Heart left ventricle (tissue), 16 donors: ENCODE measurements at places on chromosomes 1 and 21. TPM values are rescaled to one million over a fixed set of nuclear protein-coding genes. Genes with fewer than 3 reads are reported as not detected.

TBX15 gene
- 0.61 TPM for total RNA-seq

VASH2 gene
- 0.48 TPM for total RNA-seq

AMY2A gene
- 1.1 TPM for total RNA-seq

SPRR2B gene
- total RNA-seq: not detected

CACNA1S gene
- total RNA-seq: not detected

TDRD10 gene
- 0.71 TPM for total RNA-seq

NGF gene
- 13.6 TPM for total RNA-seq

PPIAL4G gene
- not detected for total RNA-seq

DNA sequence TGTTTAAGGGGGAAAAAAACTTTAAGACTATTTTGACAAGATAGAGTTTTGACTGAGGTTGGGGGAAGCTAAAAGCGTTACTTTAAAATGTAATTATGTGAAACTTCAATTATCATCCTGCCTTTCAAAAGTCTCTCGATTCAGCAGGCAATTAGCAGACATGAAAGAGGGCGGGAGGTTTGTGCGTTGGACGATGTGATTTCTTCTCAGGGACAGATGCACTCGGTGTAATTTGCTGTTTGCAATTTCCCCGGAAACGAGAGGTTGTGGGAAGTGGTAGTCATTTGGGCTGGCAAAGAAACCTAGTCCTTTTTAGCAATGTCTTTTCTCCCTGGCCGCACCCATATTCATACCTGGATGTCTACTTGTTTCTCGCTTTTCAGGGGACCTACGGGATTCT, 27.1 kb downstream of the KAZN start:
- DNase-seq: no peak

DNA sequence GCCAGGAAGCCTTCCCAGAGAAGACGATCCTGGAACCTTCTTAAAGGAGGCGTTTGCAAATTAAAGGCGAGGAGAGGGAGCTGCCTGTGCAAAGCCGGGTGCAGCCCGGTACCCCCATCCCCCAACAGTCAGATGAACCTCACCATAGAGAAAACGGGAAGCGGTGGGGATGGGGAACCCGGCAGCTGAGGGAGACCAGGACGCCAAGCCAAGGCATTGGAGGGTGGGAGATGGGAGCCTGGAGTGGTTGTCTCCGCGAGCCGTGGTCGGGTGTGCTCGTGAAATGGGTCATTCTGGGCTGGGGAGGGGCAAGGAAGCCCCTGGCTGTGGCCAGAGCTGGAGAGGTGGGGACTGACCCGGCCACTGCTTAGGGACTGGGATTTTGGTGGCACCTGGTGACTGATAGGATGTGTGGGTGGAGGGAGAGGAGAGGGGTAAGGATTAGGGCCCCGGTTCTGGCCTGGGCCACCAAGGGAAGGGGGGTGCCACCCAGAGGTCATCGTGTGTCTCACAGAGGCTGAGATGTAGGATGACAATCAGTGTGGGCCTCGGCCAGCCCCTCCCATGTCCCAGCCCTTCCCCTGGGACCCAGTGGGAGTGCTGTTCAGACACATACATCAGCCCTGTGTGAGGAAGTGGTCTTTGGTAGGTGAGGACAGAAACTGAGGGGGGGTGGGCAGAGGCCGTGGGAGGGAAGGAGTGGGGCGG, 676 bp upstream of the PADI2 start:
- DNase-seq: no peak

GRCh38 chr1:20472860-20473711, 12.9 kb downstream of the CAMK2N1 start:
- DNase-seq: peak; percentile 59

DNA sequence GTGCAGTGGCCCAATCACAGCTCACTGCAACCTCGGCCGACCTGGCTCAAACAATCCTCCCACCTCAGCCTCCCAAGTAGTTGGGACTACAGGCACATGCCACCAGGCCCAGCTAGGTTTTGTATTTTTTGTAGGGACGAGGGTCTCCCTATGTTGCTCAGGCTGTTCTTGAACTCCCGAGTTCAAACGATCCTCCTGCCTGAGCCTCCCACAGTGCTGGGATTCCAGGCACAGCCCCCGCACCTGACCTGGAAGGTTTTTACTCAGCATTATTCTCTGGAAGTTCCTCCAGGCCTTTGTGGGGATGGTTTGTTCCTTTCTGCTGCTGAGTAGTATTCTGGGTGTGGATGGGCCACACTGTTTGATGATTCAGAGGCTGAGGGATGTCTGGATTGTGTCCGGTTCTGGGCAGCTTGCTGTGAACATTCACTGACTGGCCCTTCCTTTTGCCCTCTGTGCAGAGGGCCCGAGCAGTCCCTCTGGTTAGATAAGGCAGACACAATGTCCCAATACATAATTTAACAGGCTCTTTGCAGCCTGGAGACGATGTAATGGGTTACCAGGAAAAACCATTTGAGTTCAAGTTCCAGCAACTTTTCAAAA, 6.0 kb upstream of the TRAPPC10 start:
- no peak for DNase-seq

DNA sequence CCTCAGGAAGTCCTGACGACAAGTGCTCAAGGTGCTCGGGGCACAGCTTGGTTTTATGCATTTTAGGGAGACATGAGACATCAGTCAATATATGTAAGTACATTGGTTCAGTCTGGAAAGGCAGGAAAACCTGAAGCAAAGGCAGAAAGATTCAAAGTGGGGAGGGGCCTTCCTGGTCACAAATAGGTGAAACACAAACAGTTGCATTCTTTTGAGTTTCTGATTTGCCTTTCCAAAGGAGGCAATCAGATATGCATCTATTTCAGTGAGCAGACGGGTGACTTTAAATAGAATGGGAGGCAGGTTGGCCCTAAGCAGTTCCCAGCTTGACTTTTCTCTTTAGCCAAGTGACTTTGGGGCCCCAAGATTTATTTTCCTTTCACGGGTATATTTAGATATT, 8.9 kb upstream of the RNF187 start:
- DNase-seq: no peak

GRCh38 chr1:85406887-85407533, 57.9 kb downstream of the DDAH1 start:
- DNase-seq: peak; percentile 39

GRCh38 chr1:56978819-56979218, 13.0 kb upstream of the C8B start:
- DNase-seq: no peak

DNA sequence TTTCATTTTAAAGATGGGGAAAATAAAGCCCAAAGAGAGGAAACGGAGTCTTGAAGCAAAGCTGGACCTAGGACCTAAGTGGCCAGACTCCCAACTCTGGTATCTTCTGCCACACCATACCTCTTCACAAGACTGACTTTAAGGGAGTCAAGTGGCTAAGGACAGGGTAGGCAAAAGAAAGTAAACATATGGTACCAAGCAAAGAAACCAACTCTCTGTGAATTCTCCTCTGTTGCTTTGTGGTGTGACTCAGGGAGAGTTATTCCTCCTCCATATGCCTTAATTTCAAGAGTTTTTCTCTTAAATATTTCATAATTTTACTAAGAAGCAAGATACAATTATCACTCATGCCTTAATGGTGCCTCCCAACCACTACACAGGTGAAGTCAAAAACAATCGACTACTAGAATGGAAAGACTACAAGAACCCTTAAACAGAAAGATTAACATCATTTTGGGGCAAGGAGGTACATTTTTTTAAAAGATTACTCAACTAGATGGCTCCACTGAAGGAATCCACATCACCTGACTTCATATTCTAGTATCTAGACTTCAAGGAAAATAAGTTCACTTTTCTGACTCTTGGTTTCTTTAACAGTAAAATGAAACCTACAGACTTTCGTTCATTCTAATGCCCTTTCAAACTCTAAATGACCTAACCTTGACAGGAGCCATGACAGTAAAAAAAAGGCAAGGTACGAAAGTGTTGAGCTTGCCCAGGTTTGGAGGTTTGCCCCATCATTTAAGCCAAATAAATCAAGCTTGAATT, 44.2 kb downstream of the LUZP1 start:
- no peak for DNase-seq

GRCh38 chr1:160575112-160575664, 4.1 kb downstream of the CD84 start:
- no peak for DNase-seq
